ENCODE measurements at places on chromosomes 13 and 19.

- no peak overlapping the region for H3K27ac ChIP-seq
- no peak overlapping the region for H3K4me3 ChIP-seq
- no peaks in the 10 kb centered on the region for H3K4me1 ChIP-seq
- H3K36me3 ChIP-seq, result no peaks in the 10 kb centered on the region
Measured at GRCh38 chr13:101846701-101847100, 394.2 kb downstream of the ITGBL1 start.

- no peak overlapping the region for H3K4me3 ChIP-seq
- peaks cover 59% of the 10 kb centered on the region for H3K36me3 ChIP-seq
- no peak for DNase-seq
- H3K27ac ChIP-seq, result no peak overlapping the region
- H3K4me1 ChIP-seq, result no peaks in the 10 kb centered on the region
Measured at GRCh38 chr19:14161305-14161704, 24.9 kb upstream of the ASF1B start.

DNA sequence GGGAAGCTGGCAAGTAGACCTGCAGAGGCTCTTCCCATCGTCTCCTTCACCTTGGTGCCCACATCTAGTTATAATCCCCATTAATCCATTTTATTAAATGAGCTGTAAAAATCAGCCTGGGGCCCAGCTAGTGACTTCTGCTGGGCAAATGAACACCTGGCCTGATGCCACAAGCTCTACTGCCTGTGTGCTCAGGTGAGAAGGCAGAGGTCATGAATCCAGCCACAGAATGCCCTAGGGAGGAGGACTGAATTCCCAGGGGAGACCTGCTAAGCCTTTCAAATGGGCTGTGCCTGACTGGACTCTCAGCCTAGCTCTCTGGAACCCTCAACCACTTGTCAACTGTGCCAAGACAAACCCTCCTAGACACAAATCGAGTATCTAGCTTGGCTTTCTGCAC lies 74.0 kb downstream of the PDS5B start:
- no peak overlapping the region for H3K4me3 ChIP-seq
- no peak for DNase-seq
- no peaks in the 10 kb centered on the region for H3K4me1 ChIP-seq
- no peaks in the 10 kb centered on the region for H3K27me3 ChIP-seq
- peaks cover 6% of the 10 kb centered on the region for H3K36me3 ChIP-seq
- H3K27ac ChIP-seq, result no peak overlapping the region

DNA sequence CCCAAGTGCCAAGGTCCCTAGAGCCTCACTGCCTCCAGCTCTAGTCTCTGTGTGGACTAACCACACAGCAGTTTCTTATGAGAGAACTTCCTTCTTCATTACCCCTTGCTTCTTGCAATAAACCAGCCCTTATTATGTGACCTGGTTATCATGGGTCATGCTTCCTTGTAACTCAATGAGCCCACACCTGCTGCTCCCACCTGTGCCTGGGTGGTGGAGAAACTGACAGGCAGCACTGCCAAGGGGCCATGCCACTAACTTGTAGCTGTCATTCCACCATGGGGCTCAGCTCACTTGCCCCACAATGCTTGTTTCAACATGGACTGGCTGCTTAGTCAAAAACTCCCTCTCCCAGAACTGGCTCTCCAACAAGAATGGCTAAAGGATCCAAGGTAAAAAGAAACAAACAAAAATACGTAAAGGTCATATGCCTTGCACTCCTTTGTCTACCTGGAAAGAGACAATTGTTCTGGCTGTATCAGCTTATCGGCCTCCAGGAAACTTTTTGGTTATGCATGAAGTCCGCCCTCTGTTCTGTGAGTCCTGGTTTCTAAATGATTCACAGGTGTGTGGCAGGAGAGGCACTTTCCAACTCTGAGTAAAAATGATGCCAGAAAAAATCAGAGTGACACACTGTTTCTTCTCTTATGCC lies 446.4 kb downstream of the COG6 start:
- H3K27ac ChIP-seq, result peak overlapping the region; percentile 70
- no peaks in the 10 kb centered on the region for H3K4me1 ChIP-seq
- no peaks in the 10 kb centered on the region for H3K36me3 ChIP-seq

DNA sequence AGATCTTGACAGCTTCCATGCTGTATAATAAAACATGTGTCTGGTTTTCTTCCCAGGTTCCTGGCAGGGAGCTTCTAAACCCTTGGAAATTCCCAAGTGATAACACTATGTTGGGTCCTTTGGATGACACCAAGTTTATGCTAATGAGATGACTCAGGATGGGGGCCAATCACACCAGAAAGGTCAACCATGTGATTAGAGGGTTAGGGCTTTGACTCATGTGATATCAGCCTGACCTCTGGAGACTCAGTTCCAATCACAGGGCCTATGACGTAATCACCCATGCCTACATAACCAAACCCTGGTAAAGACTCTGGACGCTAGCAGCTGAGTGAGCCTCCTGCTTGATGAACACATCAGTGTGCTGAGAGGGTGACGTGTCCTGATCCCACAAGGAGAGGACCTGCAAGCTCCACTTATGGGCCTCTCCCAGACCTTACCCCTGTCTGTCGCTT lies 203.6 kb downstream of the DCLK1 start:
- H3K4me1 ChIP-seq, result no peaks in the 10 kb centered on the region
- peak overlapping the region; percentile 36 for H3K27ac ChIP-seq
- no peak overlapping the region for H3K4me3 ChIP-seq

DNA sequence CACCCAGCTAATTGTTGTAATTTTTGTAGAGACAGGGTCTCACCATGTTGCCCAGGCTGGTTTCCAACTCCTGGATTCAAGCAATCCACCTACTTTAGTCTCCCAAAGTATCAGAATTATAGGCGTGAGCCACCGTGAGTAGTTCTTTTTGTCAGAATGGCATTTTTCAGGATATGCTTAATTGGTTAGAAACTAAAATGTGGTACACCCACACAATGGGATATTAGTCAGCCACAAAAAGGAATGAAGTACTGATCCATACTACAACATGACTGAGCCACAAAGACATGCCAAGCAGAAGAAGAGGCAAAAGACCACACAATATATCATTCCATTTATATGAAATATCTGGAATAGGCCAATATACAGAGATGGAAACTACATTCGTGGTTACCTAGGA lies 41.7 kb upstream of the MAP3K10 start:
- no peak overlapping the region for H3K27ac ChIP-seq
- no peaks in the 10 kb centered on the region for H3K36me3 ChIP-seq
- no peak overlapping the region for H3K4me3 ChIP-seq
- H3K27me3 ChIP-seq, result no peaks in the 10 kb centered on the region
- DNase-seq, result no peak

DNA sequence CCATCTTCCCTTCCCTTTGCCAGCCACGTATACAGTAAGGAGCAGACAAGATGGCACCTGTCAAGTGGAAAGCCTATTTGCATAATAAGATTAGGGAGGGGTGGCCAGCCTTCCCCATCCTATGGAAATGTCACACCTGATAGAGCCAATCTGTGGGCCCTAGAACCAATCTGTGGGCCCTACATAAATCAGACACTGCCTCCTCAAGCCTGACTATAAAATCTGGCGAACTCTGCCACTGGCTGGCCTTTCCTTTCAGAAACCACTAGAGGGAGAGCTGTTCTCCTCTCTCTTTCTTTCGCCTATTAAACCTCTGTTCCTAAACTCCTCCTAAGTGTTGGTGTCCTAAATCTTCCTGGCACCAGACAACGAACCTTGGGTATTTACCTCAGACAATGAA lies 231.5 kb upstream of the KLHL1 start:
- no peaks in the 10 kb centered on the region for H3K27me3 ChIP-seq
- no peak for DNase-seq
- H3K27ac ChIP-seq, result no peak overlapping the region

DNA sequence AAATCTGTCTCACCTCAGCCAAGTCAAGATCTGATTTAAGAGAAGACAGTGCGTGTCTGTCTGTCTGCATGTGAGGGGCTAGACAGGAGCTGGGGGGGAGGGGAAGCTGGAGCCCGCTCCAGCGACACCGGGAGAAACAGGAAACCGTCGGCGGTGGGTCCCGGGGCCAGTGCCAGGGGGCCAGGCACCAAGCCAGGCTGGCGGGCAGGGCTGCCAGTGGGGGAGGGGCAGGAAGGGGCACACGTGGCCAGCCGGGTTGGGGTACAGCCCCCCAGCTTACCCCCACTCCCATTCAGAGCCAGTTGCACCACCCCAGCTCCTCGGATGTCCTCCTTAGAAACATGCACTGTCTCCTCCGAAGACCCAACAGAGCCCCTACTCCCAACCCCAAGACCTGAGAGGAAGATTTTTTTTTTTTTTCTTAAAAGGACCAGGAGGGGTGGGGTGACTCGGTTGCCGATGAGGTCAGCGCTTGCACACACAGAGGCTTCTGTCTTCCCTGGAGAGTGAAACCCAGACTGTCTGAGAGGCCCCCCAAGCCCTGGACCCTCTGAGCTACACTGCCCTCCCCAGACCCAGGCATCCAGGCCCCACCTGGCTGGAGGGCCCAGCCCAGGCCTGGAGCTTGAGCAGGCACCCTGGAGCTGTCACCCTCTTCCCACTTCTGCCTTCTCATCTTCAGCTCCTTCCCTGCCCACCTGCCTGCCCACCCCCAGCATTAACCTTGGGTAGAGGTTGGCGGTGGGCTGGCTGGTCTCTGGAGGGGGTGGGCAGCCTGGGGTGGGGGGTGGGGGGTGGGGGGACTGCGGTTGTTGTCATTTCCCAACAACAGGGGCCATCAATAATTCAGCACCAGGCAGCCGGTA lies 4.0 kb downstream of the ERF start:
- no peaks in the 10 kb centered on the region for H3K27me3 ChIP-seq
- DNase-seq, result peak; percentile 64
- H3K27ac ChIP-seq, result peak overlapping the region; percentile 97
- H3K36me3 ChIP-seq, result peaks cover 16% of the 10 kb centered on the region
- peak overlapping the region; percentile 85 for H3K4me3 ChIP-seq

GRCh38 chr19:21133633-21134032 lies 8.2 kb upstream of the ZNF431 start:
- H3K36me3 ChIP-seq, result no peaks in the 10 kb centered on the region
- H3K27ac ChIP-seq, result no peak overlapping the region
- no peaks in the 10 kb centered on the region for H3K27me3 ChIP-seq
- no peaks in the 10 kb centered on the region for H3K4me1 ChIP-seq
- H3K4me3 ChIP-seq, result no peak overlapping the region

DNA sequence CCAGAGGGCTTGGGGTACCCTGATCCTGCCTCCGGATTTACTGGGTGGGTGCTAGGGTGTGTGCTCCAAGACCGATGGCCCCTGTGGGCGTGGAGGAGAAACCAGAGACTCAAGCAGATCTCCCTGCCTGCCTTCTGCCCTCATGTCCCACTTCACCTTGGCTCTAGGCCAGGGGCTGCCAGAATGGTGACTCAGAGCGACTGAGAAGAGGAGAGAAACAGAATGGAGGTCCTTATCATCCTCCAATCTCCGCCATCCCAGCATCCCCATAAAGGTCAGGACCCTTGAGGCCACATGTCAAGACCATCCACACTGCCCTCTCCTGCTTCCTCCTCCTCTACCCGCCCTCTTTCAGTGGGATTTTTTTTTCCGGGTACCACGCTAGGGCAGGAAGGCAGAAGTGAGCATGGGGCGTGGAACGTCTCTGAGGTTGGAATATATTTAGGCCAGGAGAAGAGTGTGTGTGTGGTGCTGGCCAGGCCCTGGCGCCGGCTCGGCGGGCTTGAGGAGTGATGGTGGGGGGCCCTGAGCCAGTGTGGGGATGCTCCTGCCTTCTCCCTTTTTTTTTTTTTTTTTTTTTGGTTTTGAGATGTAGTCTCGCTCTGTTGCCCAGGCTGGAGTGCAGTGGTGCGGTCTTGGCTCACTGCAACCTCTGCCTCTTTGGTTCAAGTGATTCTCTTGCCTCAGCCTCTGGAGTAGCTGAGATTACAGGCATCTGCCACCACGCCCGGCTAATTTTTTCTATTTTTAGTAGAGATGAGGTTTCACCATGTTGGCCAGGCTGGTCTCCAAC lies 22.3 kb downstream of the IER2 start:
- H3K36me3 ChIP-seq, result no peaks in the 10 kb centered on the region
- H3K4me3 ChIP-seq, result no peak overlapping the region
- peaks cover 55% of the 10 kb centered on the region for H3K4me1 ChIP-seq
- peak overlapping the region; percentile 90 for H3K27ac ChIP-seq
- peak; percentile 87 for DNase-seq

GRCh38 chr13:80203496-80203895 lies 137.4 kb downstream of the SPRY2 start:
- H3K27ac ChIP-seq, result no peak overlapping the region
- no peaks in the 10 kb centered on the region for H3K36me3 ChIP-seq
- no peaks in the 10 kb centered on the region for H3K4me1 ChIP-seq
- no peak for DNase-seq

DNA sequence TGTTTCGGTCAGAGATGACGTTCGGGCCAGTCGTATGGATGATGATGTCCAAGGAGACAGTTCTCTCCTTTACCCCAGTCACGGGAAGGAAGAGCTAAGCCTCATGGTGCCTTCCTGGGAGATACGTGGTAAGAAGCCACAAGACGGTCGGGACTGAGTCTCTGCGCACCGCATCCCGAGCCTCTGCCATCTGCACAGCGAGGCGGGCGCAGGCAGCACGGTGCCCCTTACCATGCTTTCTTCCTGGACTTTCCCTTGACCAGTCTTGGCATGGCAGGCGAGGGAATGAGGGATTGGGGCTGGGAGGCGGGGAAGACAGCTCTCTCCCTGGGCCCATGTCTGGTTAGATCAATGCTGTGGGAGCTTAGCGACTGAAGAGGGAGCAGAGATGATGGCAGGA lies 10.1 kb upstream of the LAIR2 start:
- no peaks in the 10 kb centered on the region for H3K36me3 ChIP-seq
- H3K4me3 ChIP-seq, result no peak overlapping the region
- no peaks in the 10 kb centered on the region for H3K4me1 ChIP-seq
- DNase-seq, result no peak

DNA sequence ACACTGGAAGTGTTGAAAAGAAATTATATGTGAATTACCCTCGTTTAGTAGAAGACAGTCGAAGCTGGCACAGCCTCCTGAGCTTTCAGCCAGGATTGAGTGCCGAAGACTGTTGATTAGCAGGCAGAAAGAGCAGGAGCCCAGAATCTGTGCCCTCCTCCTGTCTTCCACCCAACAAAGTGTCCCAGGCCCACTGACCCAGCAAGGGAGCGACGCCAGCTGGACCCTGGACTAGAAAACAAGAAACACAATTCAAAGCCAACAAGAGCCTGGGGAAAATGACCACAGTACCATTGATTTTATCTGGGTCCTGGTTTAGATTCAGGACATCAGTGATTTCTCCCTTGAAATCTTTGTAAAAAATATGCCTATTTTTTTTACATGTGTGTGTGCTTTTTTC lies 120.7 kb downstream of the RXFP2 start:
- no peak for DNase-seq
- H3K36me3 ChIP-seq, result no peaks in the 10 kb centered on the region
- H3K27me3 ChIP-seq, result no peaks in the 10 kb centered on the region
- H3K4me1 ChIP-seq, result no peaks in the 10 kb centered on the region

DNA sequence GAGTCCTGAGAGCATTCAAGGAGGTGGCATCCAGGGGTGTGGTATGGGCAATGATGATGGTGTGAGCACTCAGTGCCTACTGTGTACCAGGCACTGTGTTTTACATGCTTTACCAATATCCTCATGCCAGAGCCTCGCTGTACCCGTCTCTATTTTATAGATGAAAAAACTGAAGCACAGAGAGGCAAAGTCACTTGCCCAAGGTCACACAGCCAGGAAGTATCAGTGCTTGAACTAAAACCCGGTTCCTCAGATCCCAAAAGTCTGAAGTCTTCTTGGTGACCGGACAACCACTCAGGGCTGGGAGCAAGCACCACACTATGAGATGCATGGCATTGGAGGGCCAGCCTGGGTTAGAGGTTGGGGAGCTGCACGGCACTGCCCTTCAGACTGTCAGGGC lies 84.1 kb downstream of the CHST8 start:
- peaks cover 6% of the 10 kb centered on the region for H3K27me3 ChIP-seq
- no peaks in the 10 kb centered on the region for H3K4me1 ChIP-seq
- no peak overlapping the region for H3K4me3 ChIP-seq
- no peak overlapping the region for H3K27ac ChIP-seq
- no peak for DNase-seq

- no peak overlapping the region for H3K4me3 ChIP-seq
- no peaks in the 10 kb centered on the region for H3K36me3 ChIP-seq
- H3K27me3 ChIP-seq, result no peaks in the 10 kb centered on the region
Measured at GRCh38 chr13:20354722-20355121, 122.6 kb upstream of the GJB6 start.

Measured in suprapubic skin (tissue), 4 donors.